ENCODE measurements at places on chromosomes 16 and 17.

- no peak for DNase-seq
Measured at GRCh38 chr17:80679816-80680215, 135.2 kb downstream of the RPTOR start.

DNA sequence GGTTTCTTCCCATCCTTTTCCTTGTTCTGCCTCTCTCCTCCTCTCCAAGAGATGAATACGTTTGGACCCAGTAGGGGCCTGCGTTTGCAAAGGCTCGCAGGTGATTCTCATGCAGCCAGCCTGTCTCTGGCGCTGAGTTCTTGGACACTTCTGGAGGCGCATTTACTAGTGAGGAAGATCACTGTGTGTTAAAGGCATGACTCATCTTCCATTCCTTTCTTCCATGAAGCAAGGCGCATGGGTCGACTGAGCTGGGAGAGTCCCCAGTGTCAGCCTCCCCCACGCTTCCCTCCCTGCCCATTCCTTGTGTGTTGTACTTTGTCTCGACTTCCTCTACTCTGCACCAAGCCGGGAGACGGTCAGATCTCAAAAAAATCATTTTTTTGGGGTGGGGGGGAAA is 159.9 kb upstream of the EEF2KMT start:
- no peak for DNase-seq

GRCh38 chr17:9291912-9292560 is 270.7 kb downstream of the NTN1 start:
- peak; percentile 75 for DNase-seq

GRCh38 chr16:35171106-35171505 is 1711.7 kb downstream of the TP53TG3F start:
- DNase-seq: no peak

DNA sequence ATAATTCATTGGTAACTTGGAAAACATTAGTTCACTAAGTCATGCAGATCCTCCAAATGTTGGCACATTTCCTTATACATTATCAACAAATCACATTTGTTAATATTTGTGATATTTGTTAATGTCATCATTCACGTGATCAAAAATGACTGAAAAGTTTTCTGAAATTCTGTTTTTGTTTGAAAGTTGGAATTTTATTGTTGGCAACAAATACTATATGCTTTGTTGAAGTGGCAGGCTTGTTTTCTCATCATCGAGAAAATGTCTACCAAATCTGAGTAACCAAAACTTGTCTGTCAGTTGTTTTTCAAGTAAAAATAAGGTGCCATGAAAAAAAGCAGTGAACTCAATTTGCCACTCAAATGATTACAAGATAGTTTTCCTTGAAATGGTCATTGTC is 62.8 kb downstream of the NACA2 start:
- no peak for DNase-seq

- no peak for DNase-seq
Measured at GRCh38 chr17:15900871-15901270, 44.1 kb upstream of the ADORA2B start.
